ENCODE measurements at places on chromosomes 7 and 10.

DNA sequence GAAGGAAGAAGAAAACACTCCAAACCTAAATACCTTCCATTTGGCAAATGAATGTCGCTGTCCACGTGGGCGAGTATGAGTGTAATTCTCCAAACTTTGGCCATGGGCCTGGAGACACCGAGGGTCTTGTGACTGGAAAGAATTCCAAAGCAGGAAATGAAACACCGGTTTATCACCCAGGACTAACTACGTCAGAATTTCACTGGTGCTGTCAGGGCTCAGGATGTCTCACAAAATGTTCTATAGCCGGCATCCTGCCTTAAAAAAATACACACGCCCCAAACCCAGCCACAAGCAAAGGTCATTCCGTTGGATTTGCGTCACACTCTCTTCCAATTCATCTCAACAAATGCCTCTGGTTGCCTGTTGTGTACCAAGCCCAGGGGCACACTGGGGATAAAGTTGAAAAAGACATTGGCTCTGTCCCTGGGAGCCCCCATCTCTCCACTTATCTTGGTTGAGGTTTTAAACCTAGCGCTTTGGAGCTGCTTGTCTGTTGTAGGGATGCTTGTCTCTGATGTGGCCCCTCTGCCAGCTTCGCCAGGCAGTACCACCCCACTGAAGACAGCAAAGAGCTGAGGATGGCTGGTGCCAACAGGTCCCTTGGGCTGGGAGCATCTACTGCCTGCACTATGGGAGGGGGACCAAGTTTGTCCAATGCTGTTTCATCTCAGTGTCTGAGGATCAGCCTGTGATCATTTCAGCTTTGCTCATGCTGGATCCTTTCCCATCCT lies 31.2 kb downstream of the GSTO2 start:
- no peak for DNase-seq

- no peak for DNase-seq
These were observed 3.7 kb downstream of the MRPL32 start for GRCh38 chr7:42935861-42936260.

GRCh38 chr10:120041807-120042559 lies 149.5 kb downstream of the SEC23IP start:
- DNase-seq: no peak

DNA sequence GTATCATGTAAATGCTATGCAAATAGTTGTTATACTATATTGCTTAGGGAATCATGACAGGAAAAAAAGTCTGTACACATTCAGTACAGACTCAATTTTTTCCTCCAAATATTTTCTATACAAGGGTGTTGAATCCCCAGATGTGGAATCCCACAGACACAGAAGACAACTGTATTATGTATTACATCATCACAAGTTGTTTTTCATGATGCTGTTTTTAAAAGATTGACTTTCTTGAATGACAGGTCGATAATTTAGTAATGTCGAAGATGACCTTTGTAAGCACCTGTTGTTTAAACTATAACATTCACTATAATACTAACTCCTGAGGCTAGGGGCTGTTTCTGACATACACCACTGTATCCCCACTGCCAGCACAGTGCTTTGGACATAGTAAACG lies 143.5 kb downstream of the MLLT10 start:
- no peak for DNase-seq

- no peak for DNase-seq
These were observed at the start of gene MACROH2A2 for GRCh38 chr10:70052462-70053217. Gene MACROH2A2, plus strand, starts transcription at chr10:70052846. Its CDS starts 22,813 bp downstream, at chr10:70075659.

GRCh38 chr7:24245362-24245761 lies 38.6 kb upstream of the NPY start:
- no peak for DNase-seq

DNA sequence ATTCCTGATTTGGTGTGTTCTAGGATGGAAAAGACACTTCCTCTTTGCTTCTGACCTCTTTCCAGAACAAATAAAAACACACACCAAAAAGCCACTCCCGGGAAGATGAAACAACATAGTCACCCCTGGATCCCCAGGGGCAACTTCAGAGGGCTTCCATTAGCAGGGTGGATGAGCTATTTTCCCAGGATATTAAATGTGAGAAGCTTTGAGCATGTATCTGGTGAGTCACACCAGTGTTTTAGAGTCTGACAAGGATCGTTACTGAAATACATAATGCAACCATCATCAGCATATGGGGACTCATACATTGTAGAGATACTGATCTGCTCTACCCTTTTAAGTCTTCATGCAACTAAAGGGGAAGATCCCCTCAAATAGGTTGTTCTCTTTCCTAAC lies 115.5 kb upstream of the ZNF438 start:
- no peak for DNase-seq

GRCh38 chr7:99325001-99325493 lies 651 bp upstream of the ARPC1A start:
- DNase-seq: peak; percentile 12

DNA sequence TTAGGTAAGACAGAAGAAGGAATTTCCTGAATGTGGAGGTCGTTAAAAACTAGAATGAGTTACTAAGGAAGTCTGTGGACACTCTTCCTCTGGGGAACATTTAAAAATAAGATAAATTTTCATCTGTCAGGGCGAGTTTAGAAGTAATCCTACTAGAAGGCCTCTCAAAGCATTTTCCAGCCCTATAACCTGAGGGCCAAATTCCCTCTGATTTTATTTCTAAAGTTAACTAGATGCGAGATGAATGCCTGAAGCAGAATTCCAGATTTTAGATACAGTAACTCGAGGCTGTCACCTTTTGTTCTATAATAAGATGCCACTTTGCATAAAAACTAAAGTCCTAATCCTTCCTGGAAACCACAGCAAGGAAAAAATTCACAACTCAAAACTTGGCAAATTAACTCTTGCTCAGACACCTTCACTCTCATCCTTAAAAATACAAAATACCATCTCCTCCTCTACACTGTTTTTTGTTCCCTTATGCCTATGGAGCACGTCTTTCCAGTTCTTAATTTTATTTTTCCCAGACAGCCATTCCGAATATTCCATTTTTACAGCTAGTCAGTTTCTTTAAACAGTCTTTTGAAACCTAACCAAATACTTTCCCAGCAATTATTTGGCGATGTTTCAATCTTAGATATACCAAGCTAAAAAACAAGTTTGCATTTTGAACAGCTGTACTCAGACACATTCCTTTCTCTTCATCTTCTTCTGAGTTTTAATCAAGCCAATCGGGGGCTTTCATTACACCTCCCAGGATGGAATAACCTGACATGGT lies 420.7 kb upstream of the NFE2L3 start:
- DNase-seq: no peak

DNA sequence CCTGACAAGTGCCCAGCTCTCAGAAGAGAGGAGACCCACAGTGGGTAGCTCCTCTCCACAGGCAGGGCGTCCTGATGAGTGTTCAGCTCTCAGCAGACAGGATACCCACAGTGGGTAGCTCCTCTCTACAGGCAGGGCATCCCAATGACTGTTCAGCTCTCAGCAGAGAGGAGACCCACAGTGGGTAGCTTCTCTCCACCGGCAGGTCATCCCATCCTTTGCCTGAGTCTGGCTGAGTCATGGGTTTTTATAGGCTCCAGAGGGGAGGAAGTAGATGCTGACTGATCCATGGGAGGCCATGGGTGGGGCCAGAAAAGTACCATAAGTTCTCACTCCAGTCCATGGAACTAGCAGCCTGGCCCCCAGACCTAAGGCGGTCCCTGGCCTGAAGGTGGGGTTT lies 18.5 kb downstream of the CFAP70 start:
- DNase-seq: no peak

DNA sequence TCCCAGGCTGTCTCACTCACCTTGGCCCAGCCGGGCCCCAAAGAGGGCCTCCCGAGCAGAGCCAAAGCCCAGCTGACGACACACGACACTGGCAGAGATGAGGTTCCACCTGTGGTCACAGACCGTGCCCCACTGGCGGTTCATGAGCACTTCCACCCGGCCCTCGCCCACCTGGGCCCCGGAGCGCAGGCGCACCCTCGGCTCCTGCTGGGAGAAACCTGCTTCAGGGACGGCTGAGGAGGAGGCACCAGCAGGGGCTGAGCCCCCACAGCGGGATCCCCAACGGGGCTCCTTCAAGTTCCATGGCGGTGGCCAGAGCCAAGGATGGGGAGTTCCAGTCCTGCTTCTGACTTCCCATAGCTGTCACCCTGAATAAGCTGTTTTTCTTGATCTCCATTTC lies 10.0 kb downstream of the LOXL4 start:
- DNase-seq: no peak

GRCh38 chr10:12564173-12564572 lies 214.8 kb downstream of the CAMK1D start:
- no peak for DNase-seq

DNA sequence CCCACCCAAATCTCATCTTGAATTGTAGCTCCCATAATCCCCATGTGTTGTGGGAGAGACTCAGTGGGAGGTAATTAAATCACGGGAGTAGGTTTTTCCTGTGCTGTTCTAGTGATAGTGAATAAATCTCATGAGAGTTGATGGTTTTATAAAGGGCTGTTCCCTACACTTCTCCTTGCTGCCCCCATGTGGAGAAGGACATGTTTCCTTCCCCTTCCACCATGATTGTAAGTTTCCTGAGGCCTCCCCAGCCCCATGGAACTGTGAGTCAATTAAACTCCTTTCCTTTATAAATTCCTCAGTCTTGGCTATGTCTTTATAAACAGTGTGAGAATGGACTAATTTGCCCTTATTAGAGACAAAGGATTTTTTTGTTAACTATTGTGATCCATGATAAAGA lies 48.5 kb upstream of the MKX start:
- DNase-seq: no peak

DNA sequence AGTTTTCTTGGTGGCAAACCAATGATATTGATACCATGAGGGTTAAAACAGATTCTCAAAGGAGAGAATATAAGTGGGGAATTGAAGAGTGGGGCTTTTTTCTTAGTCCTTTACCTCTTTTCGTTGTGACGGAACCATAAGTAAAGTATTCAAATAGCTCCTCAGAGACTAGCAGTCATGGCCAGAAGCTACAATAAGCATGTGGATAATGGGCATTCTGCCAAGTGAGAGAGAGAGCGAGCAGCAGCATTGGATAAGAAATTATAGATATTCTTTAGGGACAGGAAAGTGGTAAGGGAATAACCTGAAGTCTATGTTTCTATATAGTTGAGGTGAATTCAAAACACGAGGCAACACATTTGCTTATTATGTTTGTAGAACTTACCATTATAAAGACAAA lies 235.1 kb downstream of the SEMA3E start:
- no peak for DNase-seq

DNA sequence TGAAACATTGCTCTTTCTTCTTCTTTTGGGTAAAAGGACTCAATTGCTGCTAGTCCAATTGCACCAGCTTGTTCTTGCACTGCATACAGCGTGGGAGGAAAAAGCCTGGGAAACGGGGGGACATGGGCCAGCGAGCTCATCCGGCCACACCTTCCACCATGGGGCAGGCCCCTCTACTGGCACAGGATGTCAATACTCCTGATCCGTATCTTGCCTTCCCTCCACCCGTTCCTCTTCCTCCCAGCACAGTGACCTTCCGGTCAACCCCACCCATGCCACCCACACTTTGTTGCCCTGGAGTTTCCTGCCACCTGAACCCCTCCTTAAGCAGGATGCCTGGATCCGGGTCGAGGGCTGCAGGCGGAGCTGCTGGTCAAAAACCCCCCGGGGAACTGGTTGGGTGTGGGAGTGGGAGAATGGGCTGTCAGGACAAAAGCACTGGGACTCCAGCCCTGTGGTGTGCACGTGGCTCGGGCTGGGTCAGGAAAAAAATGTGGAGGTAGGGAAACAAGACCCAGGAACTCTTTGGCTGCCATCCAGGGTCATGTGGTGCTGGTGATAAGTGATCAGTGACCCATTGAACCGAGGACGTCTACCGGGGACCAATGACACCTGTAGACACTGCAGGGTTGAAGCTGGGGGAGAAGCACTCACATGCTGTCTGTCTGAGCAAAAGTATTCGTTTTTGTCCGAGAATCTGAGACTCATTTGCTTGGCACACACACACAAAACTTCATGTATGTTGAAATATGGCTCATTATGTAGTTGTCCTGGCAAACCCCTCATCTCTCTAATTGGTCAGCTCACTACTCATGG lies 8.1 kb downstream of the IL2RA start:
- no peak for DNase-seq

GRCh38 chr10:72426986-72427385 lies 72.3 kb upstream of the DNAJB12 start:
- no peak for DNase-seq

DNA sequence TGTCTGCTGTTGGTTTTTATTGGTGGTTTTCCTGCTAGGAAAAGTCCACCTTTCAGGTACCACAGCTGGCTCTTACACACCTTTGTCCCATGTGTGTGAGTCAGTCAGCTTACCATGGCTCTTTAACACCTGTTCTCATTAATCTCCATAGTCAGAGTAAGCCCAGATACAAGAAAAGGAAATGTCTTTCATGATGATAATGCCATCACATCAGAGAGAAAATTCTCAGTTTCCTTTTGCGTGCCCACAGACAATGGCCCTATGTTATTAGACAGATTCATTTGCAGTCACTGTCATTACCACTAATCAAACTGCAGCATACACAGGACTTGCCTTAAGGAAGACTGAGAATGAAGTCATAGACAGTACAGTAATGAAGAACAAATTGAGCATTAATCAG lies 1583.6 kb upstream of the LRRTM3 start:
- no peak for DNase-seq

DNA sequence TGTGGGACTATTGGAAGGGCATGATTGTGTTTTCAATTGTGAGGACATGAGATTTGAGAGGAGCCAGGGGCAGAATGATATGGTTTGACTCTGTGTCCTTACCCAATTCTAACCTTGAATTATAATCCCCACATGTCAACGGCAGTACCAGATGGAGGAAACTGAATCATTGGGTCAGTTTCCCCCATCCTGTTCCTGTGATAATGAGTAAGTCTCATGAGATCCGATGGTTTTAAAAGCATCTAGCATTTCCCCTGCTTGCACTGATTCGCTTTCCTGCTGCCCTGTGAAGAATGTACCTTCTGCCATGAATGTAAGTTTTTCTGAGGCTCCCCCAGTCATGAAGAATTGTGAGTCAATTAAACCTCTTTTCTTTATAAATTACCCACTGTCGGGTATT lies 1367.1 kb downstream of the XPNPEP1 start:
- DNase-seq: no peak

- peak; percentile 9 for DNase-seq
These were observed 8.1 kb upstream of the OLAH start for GRCh38 chr10:15035385-15036301.

DNA sequence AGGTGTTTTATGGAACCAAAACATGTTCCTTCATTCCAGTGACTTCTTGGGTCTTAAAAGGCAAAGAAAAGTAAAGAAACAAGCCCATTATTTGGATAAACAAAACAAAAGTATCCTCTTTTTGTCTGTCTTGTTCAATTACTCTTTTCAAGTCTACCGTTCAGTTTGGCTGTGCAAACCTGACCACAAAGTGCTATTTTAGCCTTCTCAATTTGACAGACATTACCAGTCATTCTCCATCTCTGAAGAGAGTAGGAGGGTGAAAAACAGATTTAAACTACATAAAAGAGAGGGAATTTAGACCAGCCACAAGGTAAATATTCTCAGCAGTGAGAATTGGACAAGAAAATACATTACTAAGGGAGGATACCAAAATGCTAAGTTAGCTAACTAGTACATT lies 145.2 kb downstream of the GRM3 start:
- DNase-seq: no peak
